Renal cortex interstitium (tissue), 15 donors: ENCODE measurements at places on chromosomes 1 and 21. TPM values are rescaled to one million over a fixed set of nuclear protein-coding genes. Genes with fewer than 3 reads are reported as not detected.

- no peak for DNase-seq
These were observed 81.0 kb downstream of the KCNJ15 start for GRCh38 chr21:38337793-38338192.

- no peak for DNase-seq
These were observed 23.3 kb upstream of the OTUD3 start for GRCh38 chr1:19858893-19859292.

- no peak for DNase-seq
These were observed 9.2 kb downstream of the UAP1 start for GRCh38 chr1:162570718-162571117.

GRCh38 chr1:213054733-213055591 is 3.9 kb downstream of the RPS6KC1 start:
- DNase-seq, result no peak

NPR1 gene
- 73.8 TPM for polyA plus RNA-seq
